ENCODE measurements at places on chromosomes 2 and 18. TPM values are rescaled to one million over a fixed set of nuclear protein-coding genes. Genes with fewer than 3 reads are reported as not detected.

COL3A1 gene
- total RNA-seq = 0.28 TPM

C2orf80 gene
- total RNA-seq = not detected

ZNF396 gene
- 0.61 TPM for total RNA-seq

ZNF521 gene
- total RNA-seq = not detected

VWC2L gene
- total RNA-seq = not detected

HOXD12 gene
- total RNA-seq = not detected

NEU2 gene
- total RNA-seq = not detected

DYSF gene
- 0.61 TPM for total RNA-seq
